ENCODE measurements at places on chromosomes 16 and 17.

GRCh38 chr17:79991924-79992648, 43.6 kb downstream of the TBC1D16 start:
- DNase-seq, result no peak

DNA sequence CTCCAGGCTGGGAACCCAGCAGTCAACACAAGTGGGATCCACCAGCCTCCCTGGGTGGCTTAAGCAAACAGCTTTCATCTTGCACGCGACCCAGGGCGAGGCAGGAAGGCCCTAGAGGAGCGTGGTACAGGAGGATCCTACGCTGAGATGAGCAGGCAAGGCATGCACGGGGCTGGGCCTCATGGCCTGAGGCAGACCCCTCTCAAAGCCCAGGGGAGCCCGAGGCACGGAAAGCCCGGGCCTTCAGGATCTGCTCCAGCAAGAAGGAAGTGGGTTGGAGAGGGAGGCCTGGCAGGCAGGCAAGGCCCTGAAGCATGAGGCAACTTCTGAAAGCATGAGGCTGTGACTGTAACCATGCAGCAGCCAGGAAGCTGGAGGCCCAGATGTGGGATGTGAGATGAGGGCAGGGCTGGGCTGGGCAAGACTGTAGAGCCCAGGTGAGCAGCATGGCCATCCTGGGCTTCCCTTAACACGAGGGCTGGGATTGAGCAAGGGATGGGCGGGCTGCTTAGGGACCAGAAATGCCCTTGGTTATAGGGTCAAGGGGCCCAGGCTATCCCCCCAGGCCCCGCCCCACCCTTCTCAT, 338.7 kb downstream of the C16orf95 start:
- DNase-seq, result no peak

- peak; percentile 57 for DNase-seq
Observed at GRCh38 chr16:85172455-85173145, 60.3 kb upstream of the CIBAR2 start.

GRCh38 chr17:81209141-81209540, 13.6 kb downstream of the CEP131 start:
- DNase-seq, result no peak

- no peak for DNase-seq
Observed at GRCh38 chr17:36461330-36462110, 25.0 kb upstream of the ZNHIT3 start.

- DNase-seq, result no peak
Observed at GRCh38 chr17:44565866-44566443, 8.7 kb downstream of the FZD2 start.

DNA sequence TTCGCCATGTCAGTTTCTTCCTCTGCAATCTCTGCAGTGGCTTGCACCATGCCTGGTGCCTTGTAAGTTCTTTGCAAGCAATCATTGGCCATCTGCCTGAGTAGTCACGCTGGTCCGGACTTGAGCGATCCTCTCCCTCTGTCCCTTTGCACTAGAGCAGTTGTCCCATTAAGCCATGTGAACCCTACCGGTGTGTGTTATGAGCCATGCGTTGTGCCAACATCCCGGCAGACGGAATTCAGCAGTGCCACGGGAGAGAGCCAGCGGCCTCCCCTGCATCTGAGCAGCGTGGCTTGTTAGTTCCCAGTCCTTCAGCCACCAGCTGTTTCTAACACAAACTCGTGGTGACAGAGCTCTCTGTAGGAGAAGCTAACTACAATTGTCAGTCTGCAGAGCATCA, 275.1 kb upstream of the HSBP1 start:
- DNase-seq, result no peak

DNA sequence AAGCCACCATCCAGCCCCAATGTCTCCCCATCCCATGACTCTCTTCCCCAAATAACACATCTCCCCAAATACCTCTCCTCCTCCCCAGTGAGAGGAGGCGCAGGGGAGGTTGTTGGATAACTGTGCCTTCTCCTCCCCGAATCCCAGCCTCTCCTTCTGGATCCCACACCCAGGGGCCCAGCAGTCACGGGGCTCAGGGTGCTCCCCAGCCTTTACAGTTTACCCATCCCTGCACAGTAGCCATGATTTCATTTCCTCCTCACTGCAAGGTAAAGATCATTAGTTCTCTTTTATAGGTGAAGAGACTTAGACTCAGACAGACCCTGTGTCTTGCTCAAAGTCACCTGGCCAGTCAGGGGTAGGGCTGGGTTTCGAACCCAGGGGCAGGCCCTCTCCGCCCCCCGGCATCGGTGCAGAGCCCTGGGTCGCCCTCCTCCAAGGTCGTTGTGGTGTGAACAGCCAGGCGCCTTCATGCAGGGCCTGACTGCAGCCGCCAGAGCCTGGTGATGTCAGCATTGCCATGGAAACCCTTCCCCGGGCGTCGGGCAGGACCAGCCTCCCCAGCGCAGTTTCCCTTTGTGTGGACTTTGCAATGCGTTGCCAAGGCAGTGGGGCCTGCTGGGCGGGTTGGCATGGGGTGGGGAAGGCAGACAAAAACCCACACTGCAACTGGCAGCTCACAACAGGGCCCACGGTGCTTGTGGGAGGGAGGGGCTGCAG, 53.3 kb upstream of the TOB1 start:
- peak; percentile 94 for DNase-seq

GRCh38 chr17:14038206-14038605, 31.1 kb upstream of the COX10 start:
- DNase-seq, result peak; percentile 60

DNA sequence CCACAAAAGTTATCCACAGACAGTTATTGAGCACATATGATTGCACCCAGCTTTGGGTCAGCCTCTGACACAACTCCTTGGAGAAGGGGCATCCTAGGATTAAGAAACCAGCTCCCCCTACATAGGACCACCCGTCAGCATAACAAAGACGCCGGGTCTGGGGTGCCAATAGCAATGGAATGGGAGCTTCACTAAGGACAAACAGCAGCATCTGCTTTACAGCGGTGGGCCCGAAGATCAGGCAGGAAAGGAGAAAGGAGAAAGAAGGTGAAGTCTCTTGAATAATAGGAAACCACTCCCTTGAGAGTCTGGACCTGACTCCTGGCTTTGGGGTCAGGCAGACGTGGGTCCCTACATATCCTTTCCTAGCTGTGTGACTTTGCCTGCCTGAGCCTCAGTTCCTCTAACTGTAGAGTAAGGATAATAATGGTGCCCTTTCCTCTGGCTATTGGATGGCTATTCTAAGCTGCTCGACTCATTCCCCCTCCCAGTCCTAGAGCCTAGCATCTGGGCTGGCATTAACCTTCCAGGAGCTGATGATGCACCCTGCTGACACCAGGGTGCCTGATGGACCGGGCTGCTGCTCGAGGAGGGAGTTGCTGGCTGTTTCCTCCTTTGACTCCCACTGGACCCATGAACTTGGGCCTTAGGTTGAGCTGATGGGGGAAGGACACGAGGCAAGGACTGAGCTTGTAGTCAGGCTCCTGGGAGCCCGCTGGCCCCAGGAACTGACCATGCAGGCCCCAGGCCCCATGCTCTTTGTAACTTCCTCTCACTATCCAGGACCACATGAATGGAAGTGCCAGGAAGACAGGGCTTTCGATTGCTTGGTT, 94.2 kb downstream of the C16orf78 start:
- no peak for DNase-seq

DNA sequence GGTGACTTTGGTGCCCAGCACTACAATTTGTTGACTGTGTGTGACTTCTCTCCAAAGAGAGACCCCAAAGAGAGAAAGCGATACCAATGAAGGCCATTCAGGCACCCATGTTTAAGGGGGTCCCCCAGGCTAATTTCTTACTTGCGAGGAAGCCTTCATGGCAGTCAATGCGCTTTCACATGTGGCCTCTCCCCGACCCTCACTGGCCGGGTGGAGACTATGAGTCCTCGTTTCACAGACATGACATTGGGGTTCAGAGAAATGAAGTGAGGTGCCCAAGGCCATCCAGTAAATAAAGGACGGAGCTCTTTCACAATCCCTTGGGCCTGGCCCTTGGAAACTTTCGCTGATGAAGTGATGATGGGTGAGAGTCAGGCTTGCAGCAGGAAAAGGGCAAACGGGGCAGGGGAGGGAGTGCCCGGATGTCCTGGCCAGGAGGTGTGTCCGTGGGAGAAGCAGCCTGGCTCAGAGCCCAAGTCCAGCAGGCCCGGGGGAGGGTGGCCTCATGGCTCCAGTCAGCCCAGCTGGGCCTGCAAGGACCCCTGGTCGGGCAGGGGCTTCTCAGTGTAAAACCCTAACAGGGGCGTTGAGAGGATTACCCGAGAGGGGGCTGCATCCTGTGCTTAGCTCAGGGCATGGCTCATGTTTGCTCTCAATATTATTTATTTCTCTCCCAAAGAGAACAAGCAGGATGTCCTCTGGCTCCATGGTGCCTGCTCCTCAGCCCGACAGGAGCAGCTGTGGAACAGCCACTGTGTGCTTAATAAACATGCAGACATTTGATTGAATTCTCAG, 14.7 kb downstream of the TBX2 start:
- no peak for DNase-seq

GRCh38 chr17:62693616-62694409, 66.3 kb downstream of the MRC2 start:
- no peak for DNase-seq

DNA sequence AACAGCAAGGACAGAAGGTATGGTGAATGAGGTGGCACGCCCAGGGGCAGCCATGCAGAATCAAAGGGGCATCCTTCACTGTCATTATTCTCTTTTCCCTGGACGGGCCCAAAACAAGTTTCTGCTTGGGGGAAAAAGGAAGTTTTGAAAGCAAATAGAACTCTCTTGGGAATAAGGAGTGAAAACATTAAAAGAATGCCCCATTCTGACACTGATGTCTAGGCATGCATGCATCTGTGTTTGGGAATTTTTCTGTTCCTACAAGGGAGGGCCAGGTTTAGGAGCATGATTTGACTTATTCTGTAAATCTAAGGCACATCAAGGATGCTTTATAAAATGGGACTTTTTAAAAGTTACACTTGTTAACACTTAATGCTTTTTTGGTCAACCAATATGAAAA, 34.3 kb upstream of the SLC12A3 start:
- DNase-seq, result no peak

GRCh38 chr16:29775742-29776408, 2.2 kb upstream of the ZG16 start:
- peak; percentile 4 for DNase-seq

DNA sequence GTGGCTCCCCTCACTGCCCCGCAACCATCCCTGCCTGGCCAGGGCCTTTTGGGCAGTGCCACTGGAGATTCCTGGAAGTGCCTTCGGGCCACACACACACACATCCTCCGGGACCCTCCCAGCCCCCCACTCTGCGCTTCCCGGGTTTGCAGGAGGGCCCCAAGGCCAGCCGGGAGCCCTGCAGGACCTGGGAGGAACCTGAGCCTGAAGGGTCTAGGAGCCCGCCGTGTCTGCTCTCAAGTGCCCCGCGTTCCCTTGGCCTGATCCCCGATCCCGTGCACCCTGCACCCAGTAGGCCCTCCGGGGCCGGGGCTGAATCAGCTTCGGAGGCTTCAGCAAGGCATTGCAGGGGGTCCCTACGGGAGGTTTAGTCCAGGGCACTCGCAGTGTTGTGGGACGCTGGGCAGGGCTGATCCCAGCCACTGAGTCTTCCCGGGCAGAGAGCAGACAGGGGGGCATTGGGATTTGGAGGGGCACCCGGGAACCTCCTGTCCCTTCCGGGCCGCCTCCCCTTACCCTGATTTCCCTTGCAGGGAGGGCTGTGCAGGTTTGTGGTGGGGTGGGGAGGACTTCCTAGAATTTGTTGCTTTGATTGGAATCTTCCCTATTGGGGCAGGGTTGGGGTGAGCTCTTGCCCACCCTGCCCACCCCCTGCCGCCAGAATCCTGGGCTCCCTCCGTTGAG, 36.9 kb downstream of the TMEM235 start:
- DNase-seq, result no peak

GRCh38 chr16:54244061-54244886, 42.3 kb downstream of the IRX3 start:
- no peak for DNase-seq

GRCh38 chr17:27807567-27808470, 7.5 kb upstream of the NOS2 start:
- no peak for DNase-seq

- no peak for DNase-seq
Observed at GRCh38 chr16:88009563-88010342, 58.5 kb downstream of the BANP start.

DNA sequence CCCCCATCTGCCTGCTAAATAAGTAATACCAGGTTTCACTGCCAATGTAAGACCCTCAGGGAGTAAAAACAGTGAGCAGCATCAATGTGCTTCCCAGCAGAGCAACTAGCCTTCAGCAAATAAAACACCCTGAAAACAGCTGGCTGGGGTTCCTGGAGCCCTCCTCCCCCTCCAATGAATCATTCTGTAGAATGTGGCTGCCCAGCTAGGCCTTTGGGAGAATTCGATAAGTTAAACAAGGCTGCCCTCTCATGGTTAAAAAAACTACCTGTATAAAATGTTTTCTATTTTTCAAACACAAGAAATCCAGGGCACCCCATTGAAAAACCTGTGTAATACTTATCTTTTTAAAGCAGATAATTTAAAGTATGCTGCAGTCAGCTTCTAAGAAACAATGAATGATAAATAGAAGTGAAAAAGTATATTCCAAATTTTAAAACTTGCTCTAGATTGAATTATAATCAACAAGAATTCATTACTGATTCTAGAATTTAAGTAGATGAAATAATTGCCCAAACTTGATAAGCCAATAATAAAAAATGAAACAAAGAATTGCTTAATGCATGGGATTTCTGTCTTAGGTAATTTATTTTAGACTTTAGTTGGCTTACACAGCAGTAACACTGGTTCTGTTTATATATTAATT, 9.4 kb upstream of the TOM1L1 start:
- DNase-seq, result peak; percentile 69

GRCh38 chr17:48611681-48612455, 1.1 kb upstream of the HOXB7 start:
- DNase-seq, result no peak

GRCh38 chr16:56364865-56365264, 60.5 kb downstream of the AMFR start:
- no peak for DNase-seq

GRCh38 chr16:49592546-49593423, 219.2 kb downstream of the C16orf78 start:
- DNase-seq, result no peak

GRCh38 chr16:53054670-53055485, at the start of gene CHD9:
TSS of gene CHD9 (plus strand) at chr16:53054991. CDS start at chr16:53156090, 101,099 bp downstream.
- peak; percentile 72 for DNase-seq

DNA sequence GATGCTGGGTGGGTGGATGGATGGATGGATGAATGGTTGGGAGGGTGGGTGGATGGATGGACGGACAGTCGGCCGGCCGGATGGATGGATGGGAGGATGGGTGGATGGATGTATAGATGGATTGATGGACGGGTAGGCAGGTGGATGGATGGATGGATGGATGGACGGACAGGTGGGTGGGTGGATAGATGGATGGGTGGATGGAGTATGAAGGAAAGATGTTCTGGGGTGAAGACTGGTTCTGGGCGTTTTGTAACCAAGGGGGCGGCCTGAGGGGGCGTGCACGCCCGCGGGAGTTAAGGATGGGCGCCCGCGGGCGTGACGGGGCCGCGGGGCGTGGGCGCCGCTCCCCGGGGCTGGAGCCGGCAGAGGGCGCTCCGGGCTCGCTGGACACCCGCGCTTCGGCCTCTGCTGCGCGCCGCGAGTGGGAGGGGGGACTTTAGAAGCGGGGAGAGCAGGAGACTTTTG, at the start of gene NECAB2:
Gene NECAB2 (plus strand): TSS at position 407 of the 468 bp plus-strand sequence. CDS start 405 bp downstream, outside the sequence.
- DNase-seq, result no peak

Measured in HFFc6 (cell line).